ENCODE measurements at places on chromosomes 2 and 18.

DNA sequence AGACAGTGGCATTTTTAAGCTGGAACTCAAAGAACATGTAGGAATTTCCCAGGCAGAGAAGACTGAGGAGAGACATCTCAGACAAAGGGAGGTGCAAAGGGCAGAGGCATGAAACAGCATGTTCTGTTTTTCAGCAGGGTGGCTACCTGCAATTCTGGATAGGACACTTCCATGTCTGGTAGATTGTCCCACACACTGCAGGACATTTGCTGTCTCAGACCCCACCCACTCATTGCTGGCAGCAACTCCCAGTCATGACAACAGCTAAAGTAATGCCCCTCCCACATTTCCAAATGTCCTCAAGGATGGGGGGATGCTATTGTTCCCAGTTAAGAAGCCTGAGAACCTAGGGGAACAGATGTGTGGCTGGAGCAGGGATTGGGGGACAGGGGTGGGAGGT is 40.8 kb downstream of the ANKRD44 start:
- no peak for DNase-seq

DNA sequence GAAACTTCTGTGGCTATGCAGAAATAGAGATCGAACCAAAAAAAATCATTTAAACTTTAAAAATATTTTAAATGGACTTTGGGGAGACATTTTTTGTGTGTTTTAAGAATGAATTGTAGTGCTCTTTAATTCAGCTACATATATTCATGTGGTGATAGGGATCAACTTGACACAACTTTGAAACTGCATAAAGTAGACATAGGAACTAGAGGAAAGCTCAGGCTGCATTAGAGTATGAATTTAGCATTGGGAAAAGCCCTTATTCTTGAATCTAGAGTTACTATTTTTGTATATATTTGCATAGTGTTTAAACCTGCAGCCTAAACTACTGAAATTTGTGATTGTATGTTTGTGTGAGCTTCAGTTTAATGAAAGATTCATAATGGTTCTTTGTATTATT is 78.3 kb downstream of the SLC39A10 start:
- DNase-seq, result no peak

- DNase-seq, result no peak
Observed at GRCh38 chr18:63297687-63298399, 21.7 kb downstream of the BCL2 start.

- no peak for DNase-seq
Observed at GRCh38 chr2:201956361-201956760, 77.3 kb upstream of the FZD7 start.

DNA sequence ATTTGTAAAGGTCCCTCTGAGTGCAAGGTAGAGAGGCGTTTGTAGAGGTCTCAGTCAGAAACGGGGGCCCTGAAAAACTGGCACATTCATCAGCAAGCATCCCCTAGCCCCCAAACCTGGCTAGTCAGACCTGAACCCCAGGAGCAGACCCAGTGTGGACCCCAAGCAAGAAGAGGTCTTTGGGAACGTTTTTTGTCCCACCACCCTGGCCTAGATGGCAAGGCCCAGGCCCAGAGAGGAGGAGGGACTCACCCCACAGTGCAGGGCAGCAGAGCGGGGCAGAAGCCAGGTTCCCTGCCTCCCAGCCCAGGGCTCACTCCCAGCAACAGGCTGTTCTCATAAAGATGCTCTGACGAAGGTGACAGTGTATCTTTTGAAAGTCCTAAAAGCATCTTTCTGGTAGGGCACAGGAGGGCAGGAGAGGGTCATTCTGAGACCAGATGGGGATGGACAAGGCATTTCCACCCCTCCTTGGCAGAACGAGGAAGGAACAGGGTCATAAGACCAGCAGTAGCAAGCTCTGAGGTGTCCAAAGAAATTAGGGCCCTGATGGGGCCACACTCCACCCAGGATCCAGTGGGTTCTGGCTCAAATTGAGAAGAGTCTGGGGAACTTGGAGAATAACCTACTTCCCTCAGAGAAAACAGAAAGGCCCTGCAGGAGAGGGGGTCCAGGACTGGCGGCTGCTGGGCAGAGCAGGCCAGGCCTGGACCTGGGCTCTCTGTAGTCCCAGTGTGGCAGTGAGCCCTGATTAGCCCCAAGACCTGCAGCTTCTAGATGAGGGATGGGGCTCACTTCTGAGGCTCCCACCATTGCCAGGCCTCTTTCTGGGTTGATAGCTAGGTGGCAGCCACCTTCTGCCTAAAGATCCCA is 18.2 kb downstream of the ADRA2B start:
- DNase-seq, result no peak

- no peak for DNase-seq
Observed at GRCh38 chr2:70344195-70344594, 42.3 kb upstream of the FAM136A start.

GRCh38 chr2:22397847-22398246 is 987.1 kb upstream of the KLHL29 start:
- no peak for DNase-seq

- no peak for DNase-seq
Observed at GRCh38 chr18:55120896-55121295, 161.6 kb upstream of the CCDC68 start.

DNA sequence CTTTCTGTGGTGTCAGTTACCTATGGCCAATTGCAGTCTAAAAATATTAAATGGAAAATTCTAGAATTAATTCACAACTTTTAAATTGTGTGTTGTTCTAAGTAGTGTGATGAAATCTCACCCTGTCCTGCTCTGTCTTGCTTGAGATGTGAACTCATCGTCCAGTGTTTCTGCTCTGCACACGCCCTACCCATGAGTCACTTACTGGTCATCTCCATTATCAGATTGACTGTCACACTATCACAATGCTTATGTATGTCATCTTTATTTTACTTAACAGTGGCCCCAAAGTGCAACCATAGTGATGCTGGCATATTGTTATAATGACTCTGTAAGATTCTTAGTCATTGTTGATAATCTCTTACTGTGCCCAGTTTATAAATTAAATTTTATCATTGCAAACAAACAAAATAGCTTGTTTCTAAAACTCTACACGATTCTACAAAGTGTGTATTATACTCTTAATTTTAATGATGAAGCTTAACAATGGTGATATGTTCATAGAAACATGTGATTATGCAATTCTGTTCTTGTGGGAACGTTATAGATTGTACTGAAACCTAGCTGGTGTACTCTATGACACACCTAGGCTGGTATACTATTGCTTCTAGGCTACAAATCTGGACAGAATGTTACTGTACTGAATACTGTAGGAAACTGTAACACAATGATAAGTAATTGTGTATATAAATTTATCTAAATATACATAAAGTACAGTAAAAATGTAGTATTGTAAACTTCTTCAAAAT is 1086.8 kb upstream of the PIK3C3 start:
- no peak for DNase-seq

GRCh38 chr2:43482961-43483360 is 112.9 kb downstream of the THADA start:
- DNase-seq, result no peak

Data from GF-D8 (cell line).